ENCODE measurements at places on chromosomes 11 and 22.

GRCh38 chr11:102719620-102720277 is 5.0 kb downstream of the MMP8 start:
- no peak for DNase-seq

- DNase-seq = no peak
Observed at GRCh38 chr22:22940961-22941605, 53.5 kb downstream of the IGLL5 start.

DNA sequence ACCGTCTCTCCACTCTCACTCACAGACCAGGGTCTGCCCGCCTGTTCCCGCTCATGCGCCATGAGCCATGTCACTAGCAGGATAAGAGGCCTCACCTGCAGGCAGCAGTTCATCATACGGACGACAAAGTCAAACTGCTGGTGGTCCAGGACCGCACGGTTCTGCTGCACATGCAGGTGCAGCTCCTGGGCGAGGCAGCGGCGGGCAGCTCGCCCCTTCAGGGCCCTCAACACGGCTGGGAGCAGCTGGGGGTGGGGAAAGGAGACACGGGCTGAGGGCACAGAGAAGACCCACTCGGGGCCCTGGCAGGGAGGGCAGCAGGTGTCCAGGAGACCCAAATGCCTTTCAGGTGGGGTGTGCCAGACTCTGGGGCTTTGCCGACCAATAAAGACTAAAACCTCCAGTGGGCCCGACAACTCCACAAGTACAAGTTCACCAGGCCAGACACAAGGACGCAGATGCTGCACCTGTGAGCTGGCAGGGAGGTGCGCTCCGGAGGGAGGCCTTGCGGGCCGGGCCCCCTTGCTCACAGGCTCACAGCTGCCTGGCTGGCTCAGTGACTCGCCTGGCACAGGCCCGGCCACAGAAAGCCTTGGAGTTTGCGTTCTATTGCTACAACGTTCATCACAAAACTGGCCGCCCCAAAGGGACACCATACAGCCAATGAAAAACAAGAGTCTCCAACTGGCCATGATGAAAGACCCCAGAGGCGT is 11.5 kb downstream of the SBF1 start:
- DNase-seq = no peak

- no peak for DNase-seq
Observed at GRCh38 chr11:56705784-56706396, 7.0 kb downstream of the OR9G1 start.

GRCh38 chr11:87754685-87755084 is 420.6 kb downstream of the RAB38 start:
- peak; percentile 39 for DNase-seq

- DNase-seq = no peak
Observed at GRCh38 chr11:19392321-19392720, 151.6 kb upstream of the E2F8 start.

- no peak for DNase-seq
Observed at GRCh38 chr11:69545976-69546617, 64.6 kb downstream of the LINC01488 start.

DNA sequence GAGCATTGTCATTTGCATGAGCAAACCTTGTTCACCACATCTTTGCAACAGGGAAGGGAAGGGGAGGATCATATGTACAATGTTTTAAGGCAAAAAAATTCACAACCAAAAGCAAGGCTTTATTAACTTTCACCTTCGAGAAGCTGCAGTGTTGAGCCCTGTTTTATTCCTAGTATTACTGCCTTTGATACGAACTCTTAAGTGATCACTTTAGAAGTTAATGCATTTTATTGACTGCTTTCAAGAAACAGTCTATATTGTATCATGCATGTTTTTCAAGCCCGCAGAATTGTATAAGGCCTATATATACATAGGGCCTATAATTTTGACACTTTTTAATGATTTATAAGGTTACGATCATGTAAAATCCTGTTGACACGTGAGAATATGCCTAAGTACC is 117.5 kb upstream of the VPREB1 start:
- no peak for DNase-seq

- no peak for DNase-seq
Observed at GRCh38 chr11:126202646-126203359, 8.6 kb downstream of the RPUSD4 start.

DNA sequence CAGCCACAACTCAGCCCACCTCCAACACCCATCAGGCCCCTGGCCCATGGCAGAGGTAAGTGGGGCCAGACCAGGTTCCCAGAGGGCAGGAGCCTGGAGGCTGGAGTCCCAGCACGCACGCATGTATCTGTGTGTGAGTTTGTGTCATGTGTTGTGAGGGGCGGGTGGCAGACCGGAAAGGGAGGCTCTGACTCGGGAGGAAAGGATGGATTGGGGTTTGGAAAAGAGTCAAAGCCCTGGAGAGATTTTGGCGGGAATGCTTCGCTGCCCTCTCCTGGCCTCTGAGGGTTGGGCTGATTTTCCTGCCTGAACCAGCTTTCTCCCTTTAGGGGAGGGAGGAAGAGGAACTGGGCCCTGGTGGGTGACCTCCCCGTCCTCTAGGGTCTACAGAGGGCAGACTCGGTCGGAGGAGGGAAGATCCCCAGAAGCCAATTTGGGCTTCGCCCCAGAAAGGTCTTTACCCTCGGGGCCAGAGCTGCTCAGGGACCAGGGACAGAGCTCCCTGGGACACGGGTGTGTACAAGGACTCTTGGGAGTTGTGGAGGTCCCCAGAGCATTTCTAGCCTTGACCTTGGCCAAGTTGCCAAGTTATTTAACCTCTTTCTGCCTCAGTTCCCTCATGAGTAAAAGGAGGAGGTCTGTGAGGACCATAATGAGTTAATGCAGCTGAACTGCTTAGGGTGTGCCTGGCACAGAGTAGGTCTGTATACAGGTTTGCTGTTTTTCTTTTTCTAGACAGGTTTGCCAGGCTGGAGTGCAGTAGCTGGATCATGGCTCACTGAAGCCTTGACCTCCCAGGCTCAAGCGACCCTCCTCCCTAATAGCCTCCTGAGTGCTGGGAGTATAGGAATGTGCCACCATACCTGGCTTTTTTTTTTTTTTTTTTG is 6.9 kb downstream of the C11orf68 start:
- DNase-seq = no peak

- DNase-seq = no peak
Observed at GRCh38 chr22:45069925-45070324, 60.1 kb upstream of the PHF21B start.

Data from left lung (tissue), 14 donors.